ENCODE measurements at places on chromosomes 6 and 20.

GRCh38 chr6:167571550-167571949 lies 246.7 kb downstream of the TTLL2 start:
- no peak for DNase-seq

DNA sequence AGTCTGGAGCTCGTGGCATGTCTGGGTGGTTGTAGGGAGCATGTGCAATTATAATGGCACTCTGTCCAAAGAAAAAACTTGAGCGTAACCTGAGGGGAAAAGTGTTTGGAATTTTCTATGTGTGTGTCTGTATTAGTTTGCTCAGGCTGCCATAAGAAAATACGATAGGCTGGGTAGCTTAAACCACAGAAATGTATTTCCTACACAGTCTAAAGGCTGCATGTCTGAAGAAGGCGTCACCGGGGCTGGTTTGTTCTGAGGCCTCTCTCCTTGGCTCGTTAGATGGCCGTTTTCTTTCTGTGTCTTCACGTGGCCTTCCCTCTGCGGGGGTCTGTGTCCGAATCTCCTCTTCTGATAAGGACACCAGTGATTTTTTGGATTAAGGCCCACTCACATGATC lies 59.0 kb downstream of the IGF2R start:
- no peak for DNase-seq

- no peak for DNase-seq
Observed at GRCh38 chr20:16014436-16014835, 558.8 kb downstream of the KIF16B start.

GRCh38 chr20:51420111-51420510 lies 122.4 kb downstream of the NFATC2 start:
- DNase-seq = no peak

GRCh38 chr6:119449331-119450156 lies 100.0 kb upstream of the MAN1A1 start:
- no peak for DNase-seq
